H9 (cell line): ENCODE measurements at places on chromosomes 16 and 17. TPM values are rescaled to one million over a fixed set of nuclear protein-coding genes. Genes with fewer than 3 reads are reported as not detected.

The MT1F gene
- 22.9 and 26.1 TPM in 2 replicates for total RNA-seq

DNA sequence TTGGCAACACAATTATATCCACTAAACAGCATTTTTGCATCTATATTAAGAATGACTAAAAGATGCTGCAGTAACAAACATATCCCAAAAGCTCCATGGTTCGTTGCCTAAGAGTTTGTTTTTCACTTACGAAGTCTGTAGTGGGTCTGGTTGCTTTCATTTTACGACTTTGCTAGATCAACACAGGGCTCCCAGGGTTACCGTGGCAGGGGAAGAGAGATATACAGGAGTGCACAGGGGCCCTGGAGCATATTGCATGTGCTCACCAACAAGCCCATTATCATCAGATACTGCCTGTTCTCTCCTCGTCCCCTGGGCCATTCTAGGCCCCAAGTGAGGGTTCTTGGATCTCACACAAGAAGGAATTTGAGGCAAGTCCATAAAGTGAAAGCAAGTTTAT is 3.1 kb upstream of the MMP2 start:
- no peaks in the 10 kb centered on the region for H3K36me3 ChIP-seq
- DNase-seq = no peak
- no peaks in the 10 kb centered on the region; the same call in 1 of the 2 replicates for H3K4me1 ChIP-seq
- H3K27ac ChIP-seq = no peak overlapping the region
- peaks cover 26% of the 10 kb centered on the region for H3K27me3 ChIP-seq
- no peak overlapping the region for H3K4me3 ChIP-seq

DNA sequence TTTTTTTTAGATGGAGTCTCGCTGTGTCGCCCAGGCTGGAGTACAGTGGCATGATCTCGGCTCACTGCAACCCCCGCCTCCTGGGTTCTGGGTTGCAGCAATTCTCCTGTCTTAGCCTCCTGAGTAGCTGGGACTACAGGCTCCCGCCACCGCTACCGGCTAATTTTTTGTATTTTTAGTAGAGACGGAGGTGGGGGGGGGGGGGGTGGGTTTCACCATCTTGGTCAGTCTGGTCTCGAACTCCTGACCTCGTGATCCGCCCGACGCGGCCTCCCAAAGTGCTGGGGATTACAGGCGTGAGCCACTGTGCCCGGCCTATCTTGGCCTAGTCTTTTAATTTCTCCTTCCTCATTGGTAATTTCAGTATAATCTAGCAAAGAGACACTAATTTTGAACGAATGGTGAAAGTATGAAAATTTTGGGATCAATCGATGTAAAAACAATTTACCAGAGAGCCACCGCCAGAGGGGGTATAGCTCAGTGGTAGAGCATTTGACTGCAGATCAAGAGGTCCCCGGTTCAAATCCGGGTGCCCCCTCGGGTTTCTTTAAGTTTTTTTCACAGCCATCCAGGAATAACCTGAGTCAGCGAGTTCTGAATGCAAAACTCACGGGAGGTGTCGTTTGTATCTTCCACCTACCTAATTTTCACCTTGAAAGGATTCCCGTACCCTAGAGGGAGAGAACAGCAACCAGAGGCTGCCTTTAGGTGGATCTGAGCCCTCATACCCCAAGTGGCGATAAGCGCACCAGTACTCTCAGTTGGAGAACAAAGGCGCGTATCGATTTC is 2.5 kb upstream of the LASP1 start:
- peak; percentile 82 for DNase-seq
- H3K4me3 ChIP-seq = peak overlapping the region; percentile 99
- H3K36me3 ChIP-seq = peaks cover 2% of the 10 kb centered on the region; the same call in 1 of the 3 replicates
- peak overlapping the region; percentile 7 for H3K27ac ChIP-seq

- H3K4me1 ChIP-seq = peaks cover 5% of the 10 kb centered on the region
- no peak overlapping the region for H3K4me3 ChIP-seq
- H3K27me3 ChIP-seq = no peaks in the 10 kb centered on the region
These were observed 5.9 kb downstream of the UBALD2 start for GRCh38 chr17:76270770-76271668.

DNA sequence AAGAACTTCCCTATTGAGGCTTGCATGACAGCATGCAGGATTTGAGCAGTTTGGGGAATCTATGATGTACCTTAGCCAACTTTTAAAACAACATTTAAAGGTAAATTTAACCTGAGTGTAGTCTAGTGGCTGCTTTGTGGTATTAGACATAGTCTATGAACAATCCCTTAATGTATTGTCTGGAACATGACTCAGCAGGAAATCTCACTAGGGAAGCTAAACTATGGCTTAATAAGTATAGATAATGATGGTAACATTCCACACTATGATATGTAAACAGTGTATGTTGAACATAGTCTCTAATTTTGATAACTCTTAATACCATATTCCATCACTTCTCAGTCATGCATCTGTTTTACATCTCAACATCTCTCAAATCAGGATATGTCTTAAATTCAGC is 52.1 kb upstream of the SLC12A3 start:
- no peak overlapping the region for H3K27ac ChIP-seq
- H3K27me3 ChIP-seq = no peaks in the 10 kb centered on the region
- H3K36me3 ChIP-seq = peaks cover 1% of the 10 kb centered on the region; the same call in 1 of the 2 replicates
- no peak for DNase-seq
- no peaks in the 10 kb centered on the region for H3K4me1 ChIP-seq

The C17orf78 gene
- total RNA-seq = not detected in 2 replicates

DNA sequence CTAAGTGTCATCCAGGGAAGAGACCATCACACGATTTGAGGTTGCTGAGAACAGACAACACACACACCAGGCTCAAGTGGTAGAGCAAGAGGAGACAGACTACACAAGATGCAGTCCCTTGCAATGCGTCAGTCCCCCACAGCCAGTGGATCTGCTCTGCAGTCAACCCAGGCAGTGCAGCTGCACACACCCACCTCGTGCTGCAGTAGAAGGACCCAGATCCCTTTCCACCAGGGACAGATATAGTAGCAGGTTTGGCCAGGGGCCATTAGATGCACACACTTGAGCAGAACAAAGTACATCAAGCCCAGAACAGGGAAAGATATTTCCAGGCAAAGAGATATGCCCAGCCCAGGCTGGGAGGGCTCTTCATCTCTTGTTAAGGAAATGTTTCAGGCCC is 112.9 kb downstream of the GRIN2A start:
- no peak overlapping the region for H3K4me3 ChIP-seq
- no peak for DNase-seq
- H3K27me3 ChIP-seq = no peaks in the 10 kb centered on the region
- no peaks in the 10 kb centered on the region for H3K4me1 ChIP-seq
- H3K27ac ChIP-seq = no peak overlapping the region

The SP6 gene
- total RNA-seq = 0.90 and 0.92 TPM in 2 replicates

The CTF1 gene
- 0.72 TPM in 2 replicates for total RNA-seq

DNA sequence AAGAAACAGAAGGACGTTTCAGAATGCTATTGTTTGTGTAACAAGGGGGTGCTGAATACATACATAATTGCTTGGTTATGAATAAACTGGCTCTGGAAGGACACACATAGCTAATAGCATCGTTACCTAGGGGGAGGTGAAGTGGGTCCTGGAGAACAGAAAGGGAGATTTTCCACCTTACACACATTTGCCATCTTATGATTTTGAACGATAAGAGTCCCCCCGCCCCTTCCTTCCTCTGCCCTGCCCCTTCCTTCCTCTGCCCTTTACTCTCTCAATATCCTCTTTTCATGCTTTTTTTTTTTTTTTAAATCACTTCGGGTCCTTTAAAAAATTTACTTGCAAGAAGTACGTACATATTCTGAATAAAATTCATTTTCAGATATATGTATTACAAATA is 902 bp upstream of the DHRS7B start:
- no peak overlapping the region for H3K27ac ChIP-seq
- H3K4me1 ChIP-seq = peaks cover 3% of the 10 kb centered on the region; the same call in 1 of the 2 replicates
- H3K27me3 ChIP-seq = no peaks in the 10 kb centered on the region
- DNase-seq = no peak
- H3K36me3 ChIP-seq = peaks cover 2% of the 10 kb centered on the region; the same call in 1 of the 3 replicates

- no peak overlapping the region for H3K4me3 ChIP-seq
- H3K27me3 ChIP-seq = no peaks in the 10 kb centered on the region
- no peaks in the 10 kb centered on the region for H3K36me3 ChIP-seq
These were observed 17.4 kb downstream of the LASP1NB start for GRCh38 chr17:38942696-38943334.

The SLC12A3 gene
- not detected in 2 replicates for total RNA-seq

DNA sequence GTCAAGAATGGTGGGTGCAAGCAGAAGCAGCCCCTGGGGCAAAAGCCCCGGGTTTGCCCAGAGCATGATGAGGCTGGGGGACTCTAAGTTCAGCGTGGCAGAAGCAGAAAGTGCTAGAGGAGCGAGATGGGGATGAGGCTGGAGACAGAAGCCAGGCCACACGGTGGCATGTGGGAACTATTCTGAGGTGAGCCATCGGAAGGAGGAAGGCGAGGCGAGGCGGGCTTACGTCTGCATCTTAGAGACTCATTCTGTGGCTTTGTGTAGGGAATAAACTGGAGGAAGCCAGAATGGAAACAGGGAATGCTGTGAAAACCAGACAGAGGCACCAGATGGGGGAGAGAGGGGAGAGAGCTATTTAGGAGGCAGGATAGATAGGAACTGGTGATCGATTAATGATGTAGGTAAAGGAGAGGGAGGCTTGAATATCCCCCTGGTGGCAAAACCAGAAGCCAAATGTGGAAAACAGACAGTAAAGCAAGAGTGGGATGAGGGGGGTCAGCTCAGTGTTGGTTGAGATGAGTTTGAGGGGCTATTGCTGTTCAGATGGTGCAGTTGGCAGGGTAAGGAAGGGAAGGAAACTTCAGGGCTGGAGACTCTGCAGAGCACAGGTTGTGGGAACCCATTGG is 3.1 kb upstream of the TNFSF13 start:
- H3K4me3 ChIP-seq = no peak overlapping the region
- H3K4me1 ChIP-seq = 0 out of 2 replicates have a peak, but pooled peaks cover 2% of the 10 kb centered on the region
- no peaks in the 10 kb centered on the region for H3K36me3 ChIP-seq
- no peak overlapping the region for H3K27ac ChIP-seq
- DNase-seq = no peak

The TNK1 gene
- 10.1 and 11.2 TPM in 2 replicates for total RNA-seq

The CBX4 gene
- 5.1 and 6.2 TPM in 2 replicates for total RNA-seq

DNA sequence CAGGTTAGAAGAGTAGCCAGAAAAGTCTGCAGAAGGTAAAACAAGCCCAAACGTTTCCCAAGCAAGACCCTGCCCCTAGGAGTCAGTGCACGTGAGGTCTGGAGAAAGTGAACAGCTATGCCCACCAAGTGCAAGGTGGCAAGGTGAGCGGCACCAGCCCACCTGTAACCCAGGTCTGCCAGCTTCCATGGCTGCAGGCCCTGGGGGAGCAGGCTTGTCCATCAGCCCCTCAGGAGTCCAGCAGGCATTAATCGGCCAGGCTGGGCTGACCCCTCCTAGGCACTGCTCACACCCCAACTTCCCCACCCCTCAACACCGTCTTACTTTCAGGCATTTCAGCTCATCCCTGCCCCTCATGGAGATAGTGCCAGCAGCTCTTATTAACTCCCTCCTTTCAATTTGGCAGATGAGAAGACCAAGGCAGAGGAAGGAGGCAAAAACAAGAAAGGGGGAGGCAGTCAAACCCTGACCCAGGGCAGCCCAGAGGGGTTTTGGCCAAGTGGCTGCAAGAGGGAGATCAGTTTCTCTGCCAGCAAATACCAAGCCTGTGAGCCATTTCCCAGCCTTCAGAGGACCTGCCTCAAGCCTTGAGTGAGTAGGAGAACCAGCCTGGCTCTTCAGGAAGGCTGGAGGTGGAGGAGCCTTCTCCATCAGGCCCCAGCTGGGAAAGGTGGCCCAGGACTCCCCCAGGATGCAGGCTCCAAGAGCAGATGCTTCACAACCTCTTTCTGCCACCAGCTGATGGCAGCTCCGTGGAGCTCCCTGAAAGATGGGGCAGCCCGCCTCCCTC is 14.7 kb downstream of the BEAN1 start:
- no peaks in the 10 kb centered on the region for H3K27me3 ChIP-seq
- no peak for DNase-seq
- H3K27ac ChIP-seq = no peak overlapping the region

DNA sequence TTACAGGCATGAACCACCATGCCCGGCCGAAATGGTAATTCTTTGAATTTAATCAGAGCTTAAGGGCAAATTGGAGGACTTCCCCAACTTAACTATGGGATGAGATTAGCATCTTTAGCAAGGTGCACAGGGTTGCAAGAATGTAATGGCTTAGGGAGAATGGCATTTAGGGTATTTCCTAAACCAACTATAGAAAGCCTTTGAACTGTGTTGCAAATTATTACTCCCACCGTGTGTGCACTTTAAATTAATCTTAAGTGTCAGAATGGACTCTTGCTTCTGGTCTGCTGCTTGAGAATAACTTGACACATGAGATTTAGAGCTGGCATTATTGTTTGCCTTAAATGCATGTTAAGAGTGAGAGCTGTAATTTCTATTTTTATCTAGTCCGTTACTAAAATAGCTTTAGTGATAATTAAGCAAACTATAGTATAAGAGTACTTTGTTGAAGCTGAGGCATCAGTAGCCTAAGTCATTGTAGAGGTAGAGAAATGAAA is 59.8 kb downstream of the TUBD1 start:
- no peak overlapping the region for H3K27ac ChIP-seq
- no peak for DNase-seq
- H3K36me3 ChIP-seq = no peaks in the 10 kb centered on the region
- no peaks in the 10 kb centered on the region for H3K27me3 ChIP-seq
- H3K4me1 ChIP-seq = 0 out of 2 replicates have a peak, but pooled peaks cover 3% of the 10 kb centered on the region

DNA sequence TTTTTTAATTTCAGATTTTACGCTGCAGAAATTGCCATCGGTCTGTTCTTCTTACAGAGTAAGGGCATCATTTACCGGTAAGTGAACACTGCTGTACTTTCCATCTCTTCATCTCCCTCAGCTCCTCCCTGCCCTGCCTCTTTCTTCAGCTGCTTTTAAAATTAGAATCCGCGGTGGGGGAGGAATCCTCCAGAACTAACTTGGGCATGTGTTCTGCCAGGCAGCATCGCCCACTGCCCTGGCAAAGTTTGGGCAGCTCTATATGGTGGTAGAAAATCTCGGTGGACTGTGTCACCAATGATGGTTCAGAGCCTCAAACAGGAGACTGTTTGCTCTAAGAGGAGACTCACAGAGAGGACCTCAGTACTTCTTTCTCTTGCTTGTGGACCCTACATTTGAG is 81.6 kb upstream of the CACNG3 start:
- H3K27ac ChIP-seq = no peak overlapping the region
- no peaks in the 10 kb centered on the region for H3K27me3 ChIP-seq
- no peak for DNase-seq
- no peaks in the 10 kb centered on the region for H3K4me1 ChIP-seq
- no peaks in the 10 kb centered on the region for H3K36me3 ChIP-seq

DNA sequence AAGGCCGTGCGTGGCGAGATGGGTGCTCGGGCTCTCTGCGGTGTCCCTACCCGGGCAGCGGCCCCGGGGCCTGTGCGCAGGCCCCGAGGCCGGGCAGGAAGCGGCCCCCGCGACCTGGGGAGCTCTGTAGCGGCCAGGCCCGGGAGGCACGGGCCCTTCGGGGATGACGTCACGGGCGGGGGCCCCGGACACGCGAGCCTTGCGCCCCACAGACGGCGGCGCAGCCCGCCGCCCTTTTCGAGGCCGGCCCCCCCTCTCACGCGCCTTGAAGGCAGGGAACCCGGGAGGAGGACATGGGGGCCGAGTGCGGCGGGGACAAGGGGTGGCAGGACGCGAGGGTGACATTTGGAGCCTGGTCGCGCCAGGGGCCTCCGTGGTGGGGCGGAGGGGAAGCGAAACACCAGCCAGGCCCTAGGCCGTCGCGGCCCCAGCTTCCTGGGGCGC is 1.1 kb downstream of the RAI1 start:
- H3K4me3 ChIP-seq = peak overlapping the region; percentile 41
- no peak overlapping the region for H3K27ac ChIP-seq
- H3K27me3 ChIP-seq = peaks cover 71% of the 10 kb centered on the region; the same call in 1 of the 2 replicates
- no peaks in the 10 kb centered on the region for H3K36me3 ChIP-seq
